ENCODE measurements at places on chromosomes 5 and 9. TPM values are rescaled to one million over a fixed set of nuclear protein-coding genes. Genes with fewer than 3 reads are reported as not detected.

GRCh38 chr9:27333241-27334052 is 36.5 kb upstream of the EQTN start:
- DNase-seq = peak; percentile 65

IL3 gene
- total RNA-seq = not detected

FAM221B gene
- not detected for total RNA-seq

DNA sequence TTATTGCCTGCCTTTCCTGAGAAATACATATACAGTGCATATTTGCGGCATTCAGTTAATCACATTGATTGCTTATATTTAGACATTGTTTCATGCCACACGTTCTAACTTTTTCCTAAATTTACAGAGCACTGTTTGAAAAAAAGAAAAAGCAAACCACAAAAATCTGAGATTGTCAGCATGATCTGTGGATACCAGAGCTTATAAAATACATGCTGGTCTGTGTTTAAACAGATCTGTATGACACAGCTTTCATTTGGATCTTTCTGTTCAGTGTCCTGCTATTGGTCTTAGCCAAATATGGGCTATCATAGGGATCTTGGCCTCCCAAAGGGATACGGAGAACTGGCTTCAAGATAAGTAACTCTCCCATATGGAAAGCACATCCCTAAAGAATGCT is 20.2 kb downstream of the ALDH1A1 start:
- DNase-seq = no peak

DNA sequence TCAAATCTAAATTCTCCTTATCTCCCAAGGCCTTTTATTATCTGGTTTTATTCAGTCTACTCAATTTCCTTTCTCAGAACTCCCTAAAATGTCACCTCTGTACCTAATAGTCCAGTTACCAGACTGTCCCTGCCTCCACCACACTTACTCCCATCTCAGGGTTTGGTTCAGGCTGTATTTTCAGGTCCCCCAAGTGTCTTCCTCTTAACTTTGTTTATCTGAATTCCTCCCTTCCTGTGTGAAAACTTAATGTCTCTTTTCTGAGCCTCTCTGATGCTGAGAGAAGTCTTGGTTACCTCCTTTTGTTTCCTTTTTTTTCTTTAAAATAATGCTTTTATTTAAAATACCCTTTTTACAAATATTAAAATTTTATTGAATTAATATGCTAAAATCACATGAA is 133.4 kb downstream of the PAM start:
- no peak for DNase-seq

DNA sequence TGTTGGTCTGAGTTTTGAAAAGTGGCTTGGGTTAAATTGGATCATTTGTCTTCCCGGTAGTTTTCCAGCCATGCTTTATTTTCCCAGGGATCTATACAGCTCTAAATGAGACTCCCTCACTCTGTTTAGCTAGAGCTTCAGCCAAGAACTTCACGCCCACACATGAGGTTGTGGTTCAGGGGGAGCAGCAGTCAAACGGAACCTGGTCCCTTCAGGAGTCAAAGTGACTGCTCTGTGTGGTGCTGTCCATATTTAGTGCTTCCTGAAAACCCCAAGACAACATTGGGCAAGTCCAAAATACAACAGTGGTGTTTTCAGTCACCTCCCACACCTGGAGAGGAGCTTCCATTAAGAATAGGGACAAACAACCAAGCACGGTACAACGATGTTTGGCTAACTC is 90.5 kb downstream of the ANKH start:
- DNase-seq = no peak

DNA sequence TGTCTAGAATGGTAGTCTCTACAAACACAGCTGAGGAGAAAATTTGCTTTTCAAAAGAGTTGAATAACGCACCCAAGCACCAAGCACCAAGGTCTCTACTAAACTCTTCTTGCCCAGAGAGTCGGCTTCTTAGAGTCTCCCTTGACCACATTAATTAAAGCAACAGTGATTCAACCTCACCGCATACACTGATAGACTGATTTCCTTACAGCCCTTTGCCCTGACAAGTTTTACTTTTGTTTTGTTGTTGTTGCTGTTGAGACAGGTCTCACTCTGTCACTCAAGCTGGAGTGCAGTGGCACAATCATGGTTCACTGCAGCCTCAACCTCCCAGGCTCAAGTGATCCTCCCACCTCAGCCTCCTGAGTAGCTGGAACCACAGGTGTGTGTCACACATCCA is 1035.7 kb upstream of the DMAC1 start:
- no peak for DNase-seq

DNA sequence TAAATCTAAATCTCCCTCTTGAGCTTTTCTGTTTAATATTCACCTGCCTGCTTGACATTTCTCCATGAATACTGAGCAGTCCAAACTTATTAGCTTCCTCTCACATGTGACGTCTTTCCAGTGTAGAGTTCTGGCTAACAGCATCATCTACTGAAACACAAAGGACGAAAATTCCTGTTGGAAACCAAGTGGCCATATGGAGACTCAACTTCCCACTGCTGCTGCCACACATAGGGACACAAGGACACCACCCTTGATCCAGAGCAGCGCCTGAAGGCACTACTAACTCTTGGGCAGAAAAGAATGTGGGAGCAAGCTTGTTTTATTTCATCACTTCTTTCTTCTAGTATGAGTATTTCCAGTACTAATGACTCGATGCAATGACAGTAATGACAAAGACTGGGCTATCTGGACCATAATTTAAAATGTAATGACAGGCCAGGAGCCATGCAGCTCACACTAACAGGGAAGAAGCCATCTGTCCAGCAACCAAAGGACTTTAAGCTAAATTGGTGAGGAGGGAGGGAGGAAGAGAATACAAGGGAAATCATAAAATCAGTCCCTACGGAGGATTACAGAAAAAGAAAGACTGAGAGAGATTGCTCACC is 19.2 kb downstream of the RNF130 start:
- DNase-seq = no peak

DNA sequence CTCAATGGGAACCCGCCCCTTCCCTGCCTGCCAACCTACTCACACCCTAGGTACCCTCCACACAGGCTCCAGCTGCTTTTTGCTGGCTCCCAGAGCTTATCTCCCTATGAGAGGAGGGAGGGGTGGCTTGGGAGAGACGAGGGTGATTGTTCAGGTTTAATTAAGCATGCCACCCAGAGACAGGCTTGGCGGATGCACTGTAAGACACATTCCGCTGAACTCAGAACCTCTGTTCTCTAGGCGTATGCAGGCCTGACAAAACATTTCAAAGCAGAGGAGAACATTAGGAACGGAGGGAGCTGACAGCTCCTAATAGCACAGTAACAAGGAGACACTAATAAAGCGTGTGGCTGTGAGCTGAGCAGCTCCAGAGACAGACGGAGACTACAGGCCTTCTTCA is 80.1 kb downstream of the TRIM32 start:
- DNase-seq = no peak

AQP7 gene
- not detected for total RNA-seq

LRRTM2 gene
- total RNA-seq = not detected

PCDHA13 gene
- not detected for total RNA-seq

DNA sequence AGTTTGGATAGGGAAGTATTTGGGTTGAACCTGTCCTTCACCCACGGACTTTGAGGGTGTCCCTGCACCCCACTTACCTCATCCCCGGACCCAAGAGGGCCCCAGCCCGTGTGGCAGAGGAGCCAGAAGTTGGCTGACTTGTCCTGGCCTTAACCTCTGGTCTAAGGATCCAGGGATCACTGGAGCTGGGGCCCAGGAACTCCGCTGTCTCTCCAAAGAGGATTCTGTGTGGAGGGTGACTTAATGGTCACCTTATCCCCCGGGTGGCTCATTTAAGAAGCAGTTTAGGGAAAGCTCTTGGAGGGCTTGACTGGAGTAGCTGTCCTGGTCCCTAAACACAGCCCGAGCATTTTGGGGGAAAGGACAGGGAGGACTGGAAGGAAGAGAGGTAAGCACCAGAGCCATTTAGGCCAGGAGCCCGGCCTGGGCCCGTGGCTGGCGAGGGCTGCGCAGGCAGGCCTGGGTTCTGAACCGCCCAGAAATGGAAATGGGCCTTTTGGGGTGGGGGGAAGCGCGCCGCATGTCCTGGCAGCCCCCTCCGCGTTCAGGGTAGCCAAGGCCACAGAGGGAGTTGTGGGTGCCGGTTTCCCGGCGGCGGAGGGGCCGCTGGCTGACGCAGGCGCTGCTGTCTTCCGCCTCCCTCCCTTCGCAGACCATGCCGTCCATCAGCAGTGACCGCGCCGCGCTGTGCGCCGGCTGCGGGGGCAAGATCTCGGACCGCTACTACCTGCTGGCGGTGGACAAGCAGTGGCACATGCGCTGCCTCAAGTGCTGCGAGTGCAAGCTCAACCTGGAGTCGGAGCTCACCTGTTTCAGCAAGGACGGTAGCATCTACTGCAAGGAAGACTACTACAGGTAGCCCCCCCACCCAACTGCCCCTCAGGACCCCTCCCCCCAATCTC is 2.0 kb downstream of the LHX2 start:
- no peak for DNase-seq

GRCh38 chr5:164504141-164504772 is 998.8 kb downstream of the MAT2B start:
- DNase-seq = peak; percentile 27

DNA sequence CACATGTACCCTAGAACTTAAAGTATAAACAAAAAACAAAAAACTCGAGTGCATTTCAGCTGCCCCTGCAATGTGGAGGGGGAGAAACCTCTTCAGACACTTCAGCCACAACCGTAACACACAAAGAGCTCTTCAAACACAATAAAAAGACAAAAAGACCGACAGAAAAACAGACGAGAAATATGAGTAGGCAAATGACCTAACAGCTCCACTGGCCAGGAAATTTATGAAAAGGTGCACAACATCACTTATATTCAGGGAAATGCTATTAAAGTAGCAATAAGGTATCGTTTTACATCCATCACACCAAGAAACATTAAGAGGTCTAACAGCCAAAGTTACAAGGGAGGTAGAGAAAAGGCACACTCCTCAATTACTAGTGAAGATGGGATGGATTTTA is 6.2 kb downstream of the ZBED3 start:
- no peak for DNase-seq

FCN2 gene
- total RNA-seq = not detected
